Heart left ventricle (tissue), 16 donors: ENCODE measurements at places on chromosomes 5 and 9. TPM values are rescaled to one million over a fixed set of nuclear protein-coding genes. Genes with fewer than 3 reads are reported as not detected.

DNA sequence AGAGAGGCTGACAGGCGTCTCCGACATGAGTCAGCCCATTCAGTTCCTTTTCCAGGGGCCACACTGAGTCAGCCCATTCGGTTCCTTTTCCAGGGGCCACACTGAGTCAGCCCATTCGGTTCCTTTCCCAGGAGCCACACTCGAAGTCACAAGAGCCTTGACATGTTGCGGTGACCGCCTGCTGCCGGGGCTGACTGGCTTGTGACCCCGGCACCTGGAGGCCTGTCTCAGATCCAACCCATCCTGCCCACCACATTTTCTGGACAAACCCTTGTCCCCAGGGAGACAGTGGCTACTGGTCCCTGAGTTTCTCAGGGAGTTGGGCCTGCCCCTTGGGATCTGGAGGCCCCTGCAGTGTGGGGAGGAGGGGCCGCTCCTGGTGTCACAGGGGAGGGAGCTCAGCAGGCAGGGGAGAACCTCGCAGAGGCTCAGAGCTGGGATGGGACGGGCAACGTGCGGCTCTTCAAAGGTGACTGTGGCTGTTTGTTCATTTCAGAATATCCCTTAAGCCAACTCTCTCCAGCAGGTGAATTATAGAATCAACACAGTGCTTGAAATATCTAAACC is 40.5 kb upstream of the LPCAT1 start:
- DNase-seq: peak; percentile 51

- DNase-seq: no peak
Measured at GRCh38 chr9:18982262-18982620, 50.8 kb downstream of the SAXO1 start.

DNA sequence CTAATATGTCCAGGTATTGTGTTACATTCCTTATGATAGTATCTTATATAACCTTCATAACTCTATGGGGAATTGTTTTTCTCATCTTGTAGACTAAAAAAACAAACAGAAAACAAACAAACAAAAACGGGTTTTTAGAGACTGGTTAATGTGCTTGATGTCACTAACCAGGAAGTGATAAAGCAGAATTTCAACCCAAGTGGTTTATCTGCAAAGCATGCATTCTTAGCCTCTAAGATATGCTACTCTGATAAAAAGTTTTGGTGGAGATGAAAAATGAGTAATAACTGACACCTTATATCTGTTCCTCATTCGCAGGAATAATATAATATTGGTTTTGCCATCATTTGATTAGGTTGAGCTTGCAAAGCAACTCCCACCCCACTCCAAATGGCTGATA is 53.4 kb downstream of the PUM3 start:
- no peak for DNase-seq

GRCh38 chr9:136447173-136447778 is 7.6 kb upstream of the INPP5E start:
- DNase-seq: no peak

- DNase-seq: no peak
Measured at GRCh38 chr9:77015327-77016048, 4.0 kb upstream of the FOXB2 start.

DNA sequence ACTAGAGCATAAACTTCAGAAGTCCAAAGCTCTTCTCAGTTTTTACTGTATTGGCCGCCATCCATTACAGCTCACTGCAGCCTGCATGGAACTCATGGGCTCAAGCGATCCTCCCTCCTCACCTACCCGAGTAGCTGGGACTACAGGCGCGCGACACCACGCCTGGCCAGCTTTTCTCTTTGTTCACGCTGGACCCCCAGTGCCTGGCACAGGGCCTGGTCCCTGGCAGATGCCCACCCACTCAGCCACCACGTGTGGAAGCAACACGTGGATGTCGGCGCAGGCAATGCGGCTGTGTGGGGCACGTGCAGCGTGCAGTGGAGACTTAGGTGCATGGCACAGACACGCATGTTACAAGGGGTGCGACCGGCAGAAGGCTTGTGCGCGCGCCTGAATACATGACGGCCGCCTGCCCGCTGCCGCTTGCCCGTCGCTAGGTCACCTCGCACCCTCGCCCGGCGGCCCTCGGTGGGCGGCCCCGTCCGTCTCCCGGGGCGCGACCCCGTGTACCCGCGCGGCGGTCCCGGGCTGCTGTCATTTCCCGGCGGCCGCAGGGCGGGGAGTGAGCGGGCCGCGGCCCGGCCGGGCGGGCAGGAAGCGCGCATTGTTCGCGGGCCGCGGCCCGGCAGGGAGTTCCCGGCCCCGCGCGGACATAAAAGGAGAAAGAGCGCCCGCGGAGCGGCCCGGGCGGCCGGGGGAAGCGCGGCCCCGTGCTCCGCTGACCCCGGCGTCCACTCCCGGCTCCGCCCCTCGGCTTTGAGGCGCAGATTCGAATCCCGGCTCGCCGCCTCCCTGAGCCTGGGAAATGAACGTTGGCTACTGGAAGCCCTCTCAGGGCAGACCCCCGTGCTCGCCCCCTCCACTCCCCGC is 24.1 kb upstream of the PTGS1 start:
- peak; percentile 82 for DNase-seq

DNA sequence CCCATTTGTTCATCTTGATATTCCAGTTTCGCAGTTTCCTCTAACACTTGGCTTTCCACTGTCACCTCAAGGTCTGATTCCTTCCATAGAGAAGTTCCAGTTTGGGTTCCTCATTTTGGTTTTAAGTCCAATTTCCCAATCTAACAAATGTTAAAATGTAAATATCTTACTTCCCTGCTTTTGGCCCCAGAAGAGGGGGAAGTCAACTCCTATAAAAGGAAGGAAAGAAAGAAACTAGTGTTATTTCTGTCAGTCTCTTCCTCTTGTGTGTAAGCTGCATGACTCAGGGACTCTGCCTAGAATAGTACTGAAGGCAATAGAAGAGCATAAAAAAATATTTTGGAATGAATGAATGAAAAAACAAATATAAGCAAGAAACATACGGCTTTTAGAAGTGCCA is 127.5 kb upstream of the CCNG1 start:
- no peak for DNase-seq

GRCh38 chr5:181223058-181223728 is at the start of gene TRIM41:
Gene TRIM41, plus strand, starts transcription at chr5:181223281. Its CDS starts 719 bp downstream, at chr5:181224000.
- DNase-seq: peak; percentile 99

The PDE8B gene
- total RNA-seq: 3.0 TPM
